ENCODE measurements at places on chromosomes 1 and 21. TPM values are rescaled to one million over a fixed set of nuclear protein-coding genes. Genes with fewer than 3 reads are reported as not detected.

DNA sequence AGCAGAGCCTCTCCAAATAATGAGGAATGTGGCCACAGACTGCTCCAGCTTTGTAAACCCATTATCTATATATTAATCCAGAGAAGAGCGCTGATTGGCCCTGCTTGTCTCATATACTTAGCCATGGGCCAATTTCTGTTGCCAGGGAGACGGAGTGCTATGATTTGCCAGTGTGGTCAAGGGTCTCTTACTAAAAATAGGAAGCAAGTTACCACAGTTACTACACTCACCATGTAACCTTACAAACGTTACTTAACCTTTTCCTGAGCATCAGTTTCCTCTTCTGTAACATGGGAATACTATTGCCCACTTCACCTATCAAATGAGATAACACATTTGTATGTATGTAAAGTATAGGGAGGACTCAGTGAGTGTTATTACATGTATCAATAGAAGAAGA, 7.7 kb upstream of the S100A2 start:
- DNase-seq = no peak

DNA sequence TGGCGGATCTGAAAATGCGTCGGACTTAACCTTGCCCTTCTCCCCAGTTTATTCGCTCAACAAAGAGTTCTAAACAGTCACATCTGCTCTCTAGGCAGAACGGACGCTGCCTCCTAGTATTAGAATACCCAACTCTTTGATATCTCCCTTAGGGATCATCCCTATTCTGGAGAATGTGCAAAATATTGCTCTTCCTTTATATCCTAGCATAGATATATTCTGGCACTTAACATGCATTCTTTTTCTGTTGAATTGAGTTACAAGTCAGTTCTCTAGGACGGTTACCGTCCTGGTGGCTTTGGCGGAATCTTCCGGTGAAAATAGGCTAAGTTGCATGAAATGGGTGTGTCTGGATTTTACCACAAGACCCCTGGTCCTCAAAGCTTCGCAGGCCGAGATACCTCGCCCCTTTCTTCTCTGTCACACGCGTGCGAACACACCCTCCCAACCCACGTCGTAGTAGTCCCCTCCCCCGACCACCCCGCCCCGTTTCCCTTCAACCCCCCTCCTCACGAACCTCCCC, 501 bp upstream of the DNAJC6 start:
- DNase-seq = no peak

The FCAMR gene
- not detected for polyA plus RNA-seq

The FRRS1 gene
- polyA plus RNA-seq = 7.9 TPM

The ZDHHC18 gene
- 29.2 TPM for polyA plus RNA-seq

DNA sequence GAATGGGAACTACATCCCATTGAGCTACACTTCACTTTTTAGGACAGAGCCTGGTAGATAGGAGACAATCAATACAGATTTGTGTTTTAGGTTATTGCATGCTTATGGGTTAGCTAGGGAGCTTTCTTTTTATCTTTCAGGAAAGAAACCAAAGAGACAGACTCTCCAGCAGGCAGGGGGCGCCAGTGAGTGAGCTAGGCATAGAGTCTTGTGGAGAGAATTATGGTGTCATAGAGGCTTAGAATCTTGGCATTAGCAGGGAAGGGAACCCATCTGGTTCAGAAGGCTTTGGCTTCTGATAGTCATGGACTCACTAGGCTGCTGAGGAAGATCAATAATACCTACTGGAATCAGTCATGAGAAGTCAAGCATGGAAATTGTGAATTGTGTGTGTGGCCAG, at the start of gene SMCP:
SMCP (plus strand) TSS at position 281 of the 400 bp plus-strand sequence. CDS start 6,101 bp downstream, outside the sequence.
- DNase-seq = no peak

The AVPR1B gene
- polyA plus RNA-seq = not detected

DNA sequence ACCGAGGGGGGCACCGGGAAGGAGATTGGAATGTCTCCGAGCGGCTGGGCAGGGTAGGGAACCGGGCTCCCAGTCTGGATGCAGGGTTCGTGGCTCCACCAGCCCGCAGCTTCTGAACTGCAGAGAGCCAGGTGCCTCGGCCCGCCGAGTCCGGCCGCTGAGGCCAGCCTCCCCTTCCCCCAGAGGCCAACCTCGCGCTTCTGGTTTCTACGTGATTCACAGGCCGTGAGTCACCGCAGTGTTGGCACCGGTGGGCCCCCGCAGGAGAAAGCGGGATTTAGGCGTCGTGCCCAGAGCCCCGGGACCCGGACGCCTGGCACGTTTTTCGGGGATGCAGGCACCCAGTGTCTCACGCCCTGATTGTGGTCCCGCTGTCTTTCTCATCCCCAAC, 458 bp downstream of the CRABP2 start:
- no peak for DNase-seq
